ENCODE measurements at places on chromosomes 1 and 21.
A peak's percentile ranks its signal among the peaks of the same experiment; 100 is the strongest.

- DNase-seq, result no peak
Observed at GRCh38 chr1:108871050-108871724, 5.6 kb upstream of the GPSM2 start.

DNA sequence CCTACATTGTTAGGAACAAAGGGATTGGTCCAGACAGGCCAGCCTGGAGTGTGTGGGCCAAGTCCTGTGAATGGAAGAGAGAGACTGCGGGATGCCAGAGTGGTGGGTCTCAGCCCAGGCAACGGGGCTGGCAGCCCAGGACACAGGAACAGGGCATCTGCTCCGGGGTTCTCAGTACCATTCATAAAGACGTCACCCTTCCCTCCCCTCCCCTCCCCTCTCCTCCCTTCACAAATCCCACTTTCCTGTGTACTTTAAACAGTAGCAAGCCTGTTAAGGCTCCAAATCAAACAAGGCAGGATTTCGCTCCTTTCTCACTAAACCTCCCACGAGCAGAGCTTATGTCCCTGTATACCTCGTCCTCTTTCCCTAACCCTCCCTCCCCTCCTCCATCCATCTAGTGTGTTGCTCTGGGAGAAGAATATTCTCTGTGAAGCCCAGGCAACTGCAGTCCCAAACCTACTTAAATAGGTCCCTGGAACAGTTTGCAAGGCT, 4.2 kb upstream of the PLXNA2 start:
- DNase-seq, result no peak

- DNase-seq, result no peak
Observed at GRCh38 chr1:169999331-169999741, 75.2 kb downstream of the KIFAP3 start.

GRCh38 chr1:193462629-193463320, 276.4 kb upstream of the B3GALT2 start:
- DNase-seq, result no peak

GRCh38 chr1:32200226-32201010, at the start of gene CCDC28B:
CCDC28B (plus strand) TSS chr1:32200595; CDS start chr1:32201936, 1,341 bp downstream.
- DNase-seq, result peak; percentile 50

DNA sequence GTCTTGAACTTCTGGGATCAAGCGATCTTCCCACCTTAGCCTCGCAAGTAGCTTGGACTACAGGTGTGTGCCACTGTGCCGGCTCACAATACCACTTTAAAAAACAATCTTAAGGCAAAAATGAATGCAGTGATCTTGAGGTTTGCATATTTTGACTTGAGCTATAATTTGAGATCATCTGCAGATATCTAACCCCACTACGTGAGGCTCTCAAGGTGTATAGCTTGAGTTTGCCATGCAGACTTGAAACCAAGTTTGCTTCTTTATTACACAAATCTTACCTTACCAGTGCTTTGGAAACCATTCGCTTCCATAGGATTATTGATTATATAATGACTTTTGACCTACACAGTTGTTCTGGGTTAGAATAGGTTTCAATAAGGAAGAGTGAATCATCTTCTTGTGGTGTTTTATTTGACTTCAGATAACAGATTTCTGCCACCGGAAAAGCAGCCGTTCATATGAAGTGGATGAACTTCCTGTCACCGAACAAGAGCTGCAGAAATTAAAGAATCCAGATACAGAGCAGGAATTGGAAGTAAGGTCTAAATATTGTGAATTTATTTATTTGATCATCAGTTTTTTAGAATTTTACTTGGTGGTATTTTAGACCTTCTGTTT, 155.1 kb downstream of the VPS13D start:
- no peak for DNase-seq

- DNase-seq, result no peak
Observed at GRCh38 chr1:36669262-36669661, 186.5 kb upstream of the CSF3R start.

DNA sequence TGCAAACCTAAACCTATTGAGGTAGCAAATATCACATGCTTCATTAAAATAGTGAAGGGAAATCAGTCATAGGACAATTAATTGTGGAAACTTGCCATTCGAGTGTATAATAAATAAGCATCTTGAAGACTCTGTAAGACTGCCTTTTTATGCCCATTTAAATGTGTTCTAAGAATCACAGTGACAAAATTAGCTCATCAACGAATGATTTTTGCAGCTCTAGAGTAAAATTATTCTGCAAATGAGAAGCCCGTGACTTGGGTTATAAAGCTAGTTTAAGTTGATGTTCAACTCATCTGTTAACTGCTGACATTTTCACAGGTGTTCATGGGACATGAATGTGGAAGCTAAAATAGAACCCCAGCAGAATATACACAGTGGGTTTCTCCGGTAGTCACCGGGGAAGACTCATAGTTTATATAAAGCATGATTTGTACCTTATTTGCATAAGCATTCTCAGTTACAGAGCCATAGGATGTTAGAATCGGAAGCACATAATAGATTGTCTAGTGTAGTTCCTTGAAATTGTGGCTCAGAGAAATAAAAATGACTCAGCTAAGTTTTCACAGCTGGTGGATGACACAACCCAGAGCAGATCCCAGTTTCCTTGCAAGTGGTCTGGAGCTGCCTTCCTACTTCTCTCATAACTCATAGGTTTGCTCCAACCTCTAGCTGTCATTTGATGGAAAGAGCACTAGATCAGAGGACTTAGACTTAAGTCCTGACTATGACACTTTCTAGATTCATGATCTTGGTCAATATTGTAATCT, 107.3 kb downstream of the UCHL5 start:
- DNase-seq, result no peak

DNA sequence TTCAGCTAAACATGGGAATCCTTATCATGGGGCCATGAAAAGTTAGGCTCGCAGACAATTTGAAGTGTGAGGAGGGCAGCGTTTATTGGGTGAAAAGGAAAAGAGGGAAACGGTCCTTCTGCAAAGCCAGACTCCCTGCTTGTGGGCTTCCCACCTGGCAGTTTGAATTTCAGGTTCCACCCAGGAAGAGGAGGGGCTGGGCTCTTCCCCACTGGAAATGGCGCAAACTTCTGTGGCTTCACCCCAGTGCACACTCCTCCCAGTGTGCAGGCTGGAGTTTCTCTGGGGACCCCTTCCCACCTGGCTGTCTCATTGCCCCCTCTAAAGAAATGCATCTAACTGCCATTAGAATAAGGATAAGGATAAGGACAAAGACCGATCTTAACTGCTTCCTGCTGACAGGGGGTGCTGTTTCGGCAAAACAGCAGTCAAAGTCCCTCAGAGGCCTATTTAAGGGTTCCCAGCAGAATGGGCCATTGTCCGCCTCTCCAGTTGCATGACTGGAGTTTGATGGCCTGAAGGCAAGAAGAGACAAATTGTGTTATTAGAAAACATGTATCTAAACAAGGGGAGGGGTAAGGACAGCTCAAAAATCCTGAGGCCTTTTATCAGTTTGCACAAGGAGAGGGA, 20.4 kb downstream of the AIM2 start:
- DNase-seq, result no peak

- no peak for DNase-seq
Observed at GRCh38 chr1:58402444-58402843, 144.1 kb downstream of the OMA1 start.

- DNase-seq, result no peak
Observed at GRCh38 chr1:67748630-67749029, 63.6 kb downstream of the GADD45A start.

DNA sequence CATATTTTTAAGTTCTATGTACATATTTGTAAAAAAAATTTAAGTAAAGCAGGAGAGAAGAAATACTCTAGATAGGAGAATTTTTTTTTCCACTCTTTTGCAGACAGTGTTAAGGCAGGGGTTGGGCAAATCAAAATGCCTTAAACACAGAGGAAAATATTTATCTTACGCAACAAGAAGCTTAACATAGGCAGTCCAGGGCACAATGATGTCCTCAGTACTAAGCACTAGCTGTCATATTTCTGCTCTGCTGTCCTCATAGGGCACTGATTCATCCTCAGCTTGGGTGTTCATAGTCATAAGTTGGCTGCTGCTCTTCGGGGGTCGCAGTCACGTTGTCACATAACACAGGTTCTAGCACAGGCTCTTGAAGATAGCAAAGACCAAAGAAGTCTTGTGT, 247.4 kb downstream of the PTBP2 start:
- DNase-seq, result no peak

- no peak for DNase-seq
Observed at GRCh38 chr1:67285780-67286488, 21.7 kb upstream of the IL12RB2 start.

DNA sequence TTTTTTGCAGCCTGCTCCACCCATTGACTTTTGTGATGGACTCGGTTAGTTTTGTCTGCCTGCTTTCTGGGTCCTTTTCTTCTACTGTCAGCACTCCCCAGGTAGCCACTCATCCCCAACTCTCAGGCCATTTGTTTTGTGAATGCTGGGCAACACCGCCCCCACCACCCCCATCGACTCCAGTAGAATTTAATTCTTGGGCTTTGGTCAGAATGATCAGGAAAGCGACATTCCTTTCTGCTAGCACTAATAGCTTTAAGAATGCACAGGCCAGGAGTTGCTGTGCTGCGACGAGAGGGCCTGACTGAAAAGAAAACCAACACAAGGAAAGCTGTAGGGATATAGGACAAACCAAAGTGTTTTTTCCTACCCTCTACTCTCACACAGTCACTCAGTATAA, 144.4 kb downstream of the CDC7 start:
- DNase-seq, result no peak

DNA sequence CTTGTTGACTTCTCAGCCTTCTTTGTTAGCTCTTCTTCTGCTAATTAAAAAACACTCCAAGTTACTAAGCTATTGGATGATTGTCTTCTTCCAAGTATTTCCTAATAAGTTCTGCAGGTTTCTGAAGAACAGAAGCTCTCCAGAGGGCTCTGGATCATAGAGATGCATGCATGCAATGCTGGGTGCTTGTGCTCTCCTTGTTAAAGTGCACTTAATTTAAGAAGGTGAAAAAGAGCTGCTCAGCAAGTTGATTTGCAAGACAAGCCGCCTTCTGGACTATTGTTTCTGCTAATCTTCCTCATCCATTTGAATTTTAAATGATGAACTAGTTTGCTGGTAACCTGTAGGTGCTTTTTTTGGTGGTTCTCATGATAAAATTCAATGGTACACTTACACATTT, 16.1 kb downstream of the RRP15 start:
- DNase-seq, result no peak

- DNase-seq, result no peak
Observed at GRCh38 chr21:45863267-45863666, 118.3 kb upstream of the COL6A1 start.

GRCh38 chr1:112906150-112906698, 49.8 kb downstream of the SLC16A1 start:
- no peak for DNase-seq

GRCh38 chr1:61140778-61141177, 58.4 kb downstream of the NFIA start:
- DNase-seq, result no peak

- DNase-seq, result no peak
Observed at GRCh38 chr1:7517611-7518330, 253.3 kb upstream of the VAMP3 start.

DNA sequence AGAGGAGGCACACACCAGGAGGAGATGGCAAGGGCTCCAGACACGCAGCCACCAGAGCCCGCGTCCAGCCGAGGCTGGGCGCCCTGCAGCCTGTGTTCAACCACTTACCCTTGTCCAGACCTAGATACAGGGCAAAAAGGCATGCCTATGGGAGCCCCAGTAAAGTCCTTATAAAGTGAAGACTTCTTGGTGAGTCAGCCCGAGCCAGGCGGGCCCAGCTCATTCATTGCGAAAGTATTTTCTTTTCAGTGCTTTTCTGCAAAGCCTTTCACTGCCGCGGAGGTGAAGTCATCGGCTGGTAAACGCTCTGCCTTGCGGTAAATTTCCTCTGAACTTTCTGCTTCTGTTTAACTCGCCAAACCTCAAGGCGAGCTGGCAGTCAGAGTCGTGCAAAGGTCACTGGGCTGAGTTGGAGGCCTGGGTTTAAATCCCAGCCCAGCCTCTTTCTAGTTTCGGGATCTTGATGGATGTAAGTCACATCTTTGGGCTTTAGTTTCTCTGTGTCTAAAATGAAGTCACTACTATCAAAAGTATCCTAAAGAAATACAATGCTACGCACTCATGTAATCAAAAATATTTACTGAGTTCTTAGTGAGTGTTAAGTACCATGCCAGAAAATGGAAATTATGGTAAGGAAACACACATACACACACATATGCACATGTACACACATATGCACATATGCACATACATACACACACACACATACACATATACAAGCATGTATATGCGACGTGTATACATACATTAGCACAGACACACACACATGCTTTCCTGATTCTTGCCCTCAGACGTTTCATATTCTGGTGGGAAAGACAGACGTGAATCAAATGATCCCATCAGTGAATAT, 54.7 kb upstream of the IFFO2 start:
- DNase-seq, result peak; percentile 77

GRCh38 chr1:2971609-2972008, 49.7 kb upstream of the ACTRT2 start:
- DNase-seq, result no peak

- DNase-seq, result no peak
Observed at GRCh38 chr1:221856228-221857093, 114.6 kb upstream of the DUSP10 start.

DNA sequence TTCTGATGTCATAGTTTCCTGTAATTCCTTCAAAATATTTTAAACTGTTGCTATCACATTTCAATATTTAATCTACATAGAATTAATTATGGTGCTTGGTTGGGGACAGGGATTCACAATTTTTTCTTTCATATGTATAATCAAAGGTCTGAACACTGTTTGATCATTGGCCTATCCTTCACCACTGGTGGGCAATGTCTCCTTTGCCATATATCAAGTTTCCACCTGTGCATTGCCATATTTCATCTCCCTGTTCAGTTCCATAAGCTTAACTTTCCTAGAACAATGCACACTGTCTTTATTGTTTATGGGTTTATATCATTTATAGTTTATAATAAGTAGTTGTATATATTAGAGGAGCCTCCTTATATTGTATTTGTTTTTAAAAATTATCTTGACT, 374.9 kb upstream of the PTBP2 start:
- DNase-seq, result no peak

DNA sequence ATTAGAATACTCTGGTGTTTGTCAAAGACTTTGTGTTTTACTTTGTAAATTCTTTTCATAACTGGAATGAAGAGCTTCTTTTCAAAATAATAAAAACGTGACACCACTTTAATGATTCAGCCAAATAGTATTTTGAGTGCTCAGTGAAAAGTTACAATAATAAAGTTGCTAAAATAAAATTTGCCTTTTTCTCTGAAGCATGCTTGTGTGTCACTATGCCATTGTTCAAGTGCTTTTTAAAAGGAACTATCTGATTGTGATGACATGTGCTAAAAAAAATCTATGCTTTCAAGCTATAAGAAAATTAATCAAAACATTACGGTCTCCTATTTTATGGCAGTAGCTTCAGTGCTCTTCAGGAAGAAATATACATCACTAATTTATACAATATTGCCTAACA, 1290.5 kb upstream of the B3GALT2 start:
- DNase-seq, result no peak

- DNase-seq, result peak; percentile 86
Observed at GRCh38 chr1:1200876-1201810, 5.2 kb downstream of the TNFRSF18 start.

GRCh38 chr1:232597721-232598120, 32.2 kb downstream of the SIPA1L2 start:
- DNase-seq, result no peak
